Ureter (tissue), 1 donor: ENCODE measurements at places on chromosomes 5 and 9. TPM values are rescaled to one million over a fixed set of nuclear protein-coding genes. Genes with fewer than 3 reads are reported as not detected.

The TMEM167A gene
- total RNA-seq: 50.3 TPM

DNA sequence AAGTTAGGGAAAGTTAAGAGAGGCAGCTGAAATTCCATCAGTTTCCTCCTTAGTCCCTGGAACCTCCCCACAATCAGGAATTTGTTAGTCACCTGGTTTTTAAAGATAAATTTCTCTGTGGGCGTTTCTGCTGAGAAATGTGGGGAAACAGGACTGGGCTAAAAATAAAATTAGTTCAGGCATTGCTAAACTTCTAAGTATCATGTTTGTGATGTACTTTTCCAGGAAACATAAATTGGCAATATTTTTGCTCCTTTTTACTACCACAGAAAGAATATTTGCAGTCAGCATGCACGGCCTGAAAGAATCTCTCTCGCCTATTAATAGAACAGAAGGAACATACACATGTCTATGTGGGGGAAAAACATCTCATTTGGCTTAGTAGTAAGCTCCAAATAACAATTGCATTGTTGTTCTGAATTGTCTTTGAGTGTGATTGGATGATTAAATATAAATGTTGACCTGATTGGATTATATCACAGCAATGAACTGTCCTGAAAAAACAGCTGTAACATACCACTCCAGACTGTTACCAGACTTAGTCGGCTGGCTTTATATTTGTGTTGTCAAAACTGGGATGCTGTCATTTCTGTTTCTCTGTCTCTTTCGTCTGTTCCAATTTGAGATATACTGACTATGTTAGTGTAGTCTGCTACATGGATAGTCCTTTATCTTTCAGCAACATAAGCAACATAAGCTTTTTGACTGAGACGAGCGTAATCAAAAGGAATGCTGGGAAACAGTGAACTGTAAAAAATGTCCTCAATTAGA, 12.9 kb downstream of the TJP2 start:
- DNase-seq: no peak

The ZNF462 gene
- 74.8 TPM for total RNA-seq

The PCDHGB4 gene
- 8.0 TPM for total RNA-seq

GRCh38 chr5:90930756-90931431, 372.3 kb downstream of the ADGRV1 start:
- no peak for DNase-seq

DNA sequence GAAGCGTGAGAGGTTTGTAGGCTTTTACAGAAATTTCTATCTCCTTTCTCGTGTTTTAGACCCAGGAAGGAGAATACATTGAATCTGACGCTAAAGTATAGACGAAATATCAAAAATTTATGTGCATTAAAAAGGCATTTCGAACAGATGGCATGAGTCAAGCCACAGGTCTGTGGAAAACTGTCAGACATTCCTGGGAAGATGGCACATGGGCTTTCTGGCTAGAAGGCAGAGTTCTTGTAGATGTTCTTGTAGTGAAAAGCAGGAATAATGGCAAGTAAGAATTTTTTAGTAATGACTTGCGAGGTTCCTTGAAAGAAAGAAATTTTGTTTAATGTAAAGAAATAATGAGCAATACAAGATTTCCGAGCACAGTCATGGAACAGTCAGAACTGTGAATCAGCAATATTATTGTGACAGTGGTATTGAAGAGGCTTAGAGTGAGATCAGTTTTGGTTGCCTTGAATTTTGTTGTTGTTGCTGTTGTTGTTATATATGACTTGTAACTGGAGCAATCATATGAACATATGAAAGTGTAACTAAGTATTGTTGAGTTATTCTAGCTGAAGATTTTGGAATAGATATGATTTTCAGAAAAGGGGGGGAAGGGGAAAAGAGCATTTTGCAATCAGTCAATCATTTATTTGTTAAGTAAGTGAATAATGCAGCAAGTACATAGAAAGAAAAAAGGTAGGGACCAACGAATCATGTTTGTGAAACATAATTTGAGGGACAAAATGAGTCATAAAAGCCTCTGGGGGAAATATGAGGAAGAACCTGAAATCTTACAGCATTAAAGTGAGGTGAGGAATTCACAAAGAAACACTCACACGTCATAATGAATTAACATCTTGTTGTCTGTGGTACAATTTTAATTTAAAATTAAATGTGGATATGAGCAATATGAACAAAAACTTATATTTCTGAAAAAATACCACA, 339.0 kb upstream of the CTNND2 start:
- DNase-seq: no peak

The FBP2 gene
- 0.29 TPM for total RNA-seq

- no peak for DNase-seq
These were observed 705 bp downstream of the SEPTIN8 start for GRCh38 chr5:132776131-132776937.

- DNase-seq: no peak
These were observed 48.2 kb upstream of the CTNNA1 start for GRCh38 chr5:138705007-138705406.

The CD72 gene
- total RNA-seq: 2.0 TPM

DNA sequence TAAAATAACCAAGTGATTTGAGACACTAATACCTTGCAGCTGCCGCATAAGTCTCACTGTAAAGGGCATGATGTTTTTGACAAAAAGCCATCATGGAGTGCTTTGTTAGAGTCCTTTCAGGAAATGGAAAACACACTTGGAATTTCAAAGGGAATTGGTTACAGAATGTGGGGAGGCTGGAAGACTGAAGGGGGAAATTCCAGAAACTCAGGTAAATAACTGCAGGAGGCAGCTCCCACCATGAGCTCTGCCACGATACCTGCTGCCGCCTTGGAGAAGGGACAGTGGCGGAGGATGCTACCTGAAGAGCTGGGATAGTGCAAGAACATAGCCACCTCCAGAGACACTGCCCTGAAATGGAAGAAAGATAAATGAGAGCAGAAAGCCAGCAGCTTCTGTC, 66.9 kb downstream of the PRKACG start:
- no peak for DNase-seq

GRCh38 chr9:33430942-33431341, 16.5 kb downstream of the AQP3 start:
- DNase-seq: no peak

DNA sequence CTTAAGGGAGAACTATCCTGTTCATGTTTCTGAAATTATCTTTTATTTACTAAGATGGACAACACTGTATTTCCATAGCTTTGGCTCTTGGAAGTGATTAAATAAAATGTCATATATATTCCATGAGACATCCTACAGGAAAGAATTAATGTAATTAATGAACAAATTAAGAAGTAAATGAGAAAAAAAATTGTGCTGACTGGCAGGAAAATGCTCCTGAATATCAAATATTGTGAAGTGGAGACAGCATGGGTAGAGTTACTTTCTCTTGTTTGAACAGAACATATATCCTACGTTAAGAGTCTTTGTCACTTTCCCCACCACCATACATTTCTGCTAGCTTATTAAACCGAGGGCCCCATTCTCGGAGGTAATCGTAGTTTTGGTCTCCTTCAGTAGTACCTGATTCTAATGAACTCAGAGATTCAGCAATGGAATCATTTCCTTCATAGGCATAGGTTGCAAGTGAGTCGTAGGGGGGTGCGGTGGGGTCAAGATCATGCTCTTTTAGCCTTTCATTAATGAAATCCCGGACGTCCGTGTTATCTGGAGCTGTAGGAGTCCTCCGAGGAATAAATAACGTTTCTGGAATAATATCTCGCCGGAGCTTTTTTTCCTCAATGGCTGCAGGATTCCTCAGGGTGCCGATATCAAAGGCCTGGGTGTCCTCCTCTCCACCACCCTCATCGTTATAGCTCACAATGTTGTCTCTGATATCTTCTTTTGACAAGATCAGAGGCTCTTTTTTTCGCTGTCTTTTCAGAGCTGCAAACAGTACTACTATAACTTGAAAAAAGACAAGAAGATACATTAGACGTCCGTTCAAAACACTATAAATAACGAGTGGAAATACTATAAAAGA, 157.2 kb downstream of the CDH10 start:
- no peak for DNase-seq

The CMBL gene
- 20.7 TPM for total RNA-seq

GRCh38 chr5:2894316-2894715, 142.8 kb upstream of the IRX2 start:
- DNase-seq: peak; percentile 19

DNA sequence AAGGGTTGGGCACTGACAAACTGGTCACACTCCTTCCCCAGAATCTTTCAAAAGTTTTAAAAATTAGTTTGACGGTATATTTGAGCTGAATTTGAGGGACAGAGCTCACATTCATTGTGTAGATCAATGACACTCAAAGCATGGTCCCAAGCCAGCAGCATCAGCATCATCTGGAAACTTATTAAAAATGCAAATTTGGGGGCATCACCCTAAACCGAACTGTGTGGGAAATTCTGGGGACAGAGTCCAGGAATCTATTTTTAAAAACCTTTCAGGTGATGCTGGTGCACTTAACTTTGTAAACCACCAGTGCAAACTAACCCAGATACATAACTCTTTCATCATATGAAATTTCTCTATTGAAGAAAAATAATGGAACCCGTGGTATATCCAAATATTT, 58.1 kb upstream of the MTAP start:
- DNase-seq: no peak

DNA sequence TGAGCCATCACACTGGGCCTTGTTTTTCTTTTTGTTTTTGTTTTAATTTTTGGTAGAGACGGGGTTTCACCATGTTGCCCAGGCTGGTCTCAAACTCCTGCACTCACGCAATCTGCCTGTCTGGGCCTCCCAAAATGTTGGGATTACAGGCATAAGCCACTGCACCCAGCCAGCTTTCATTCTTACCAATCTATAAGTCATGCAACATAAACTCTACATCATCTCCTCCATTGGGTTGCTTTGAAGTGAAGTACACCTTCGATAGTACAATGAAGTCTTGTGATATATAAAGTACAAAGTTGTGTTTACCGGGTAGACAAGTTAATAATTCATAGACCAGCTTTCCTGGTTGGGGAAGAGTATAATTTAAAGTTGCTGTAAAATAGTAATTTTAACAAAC, 8.8 kb upstream of the CDK7 start:
- no peak for DNase-seq

GRCh38 chr5:180127682-180128670, 56.4 kb upstream of the RNF130 start:
- DNase-seq: no peak
